Fibroblast of skin of scalp (primary cell): ENCODE measurements at places on chromosomes 13 and 19.

DNA sequence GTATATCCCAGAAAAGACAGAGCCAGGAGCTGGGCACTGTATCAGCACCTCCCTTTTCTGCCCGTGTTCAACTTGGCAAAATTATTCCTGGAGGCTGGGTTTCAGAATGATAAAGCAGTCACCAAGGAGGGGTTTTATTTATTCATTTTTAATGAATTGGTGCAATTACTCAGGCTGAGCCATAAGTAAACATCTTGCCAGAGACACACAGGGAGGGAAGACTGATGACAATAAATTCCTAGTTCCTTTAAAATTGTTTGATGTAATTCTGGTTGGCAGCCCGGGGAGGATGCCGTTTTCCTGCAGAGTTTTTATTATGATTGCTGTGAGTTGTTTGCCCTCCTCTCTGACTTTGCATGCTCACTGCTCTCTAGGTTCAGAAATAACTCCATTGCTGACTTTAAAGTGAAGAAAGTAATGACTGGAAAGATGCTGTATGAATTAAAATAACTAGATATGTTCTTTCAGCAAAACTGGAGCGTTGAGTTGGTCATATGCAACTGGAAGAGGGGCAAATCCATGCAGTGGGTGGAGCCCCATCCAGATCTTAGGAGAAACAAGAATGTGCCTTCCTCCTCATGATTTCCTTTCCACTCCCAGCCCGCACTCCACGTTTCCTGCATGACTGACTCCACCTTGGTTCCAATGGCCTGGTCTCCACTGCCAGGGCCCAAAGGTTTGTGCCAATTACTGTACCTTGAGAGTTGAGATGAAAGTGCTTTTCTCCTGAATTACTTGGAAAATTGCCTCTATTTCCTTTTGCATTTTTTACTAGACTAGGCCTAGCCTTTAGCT is 182.1 kb downstream of the RFC3 start:
- no peak for DNase-seq

DNA sequence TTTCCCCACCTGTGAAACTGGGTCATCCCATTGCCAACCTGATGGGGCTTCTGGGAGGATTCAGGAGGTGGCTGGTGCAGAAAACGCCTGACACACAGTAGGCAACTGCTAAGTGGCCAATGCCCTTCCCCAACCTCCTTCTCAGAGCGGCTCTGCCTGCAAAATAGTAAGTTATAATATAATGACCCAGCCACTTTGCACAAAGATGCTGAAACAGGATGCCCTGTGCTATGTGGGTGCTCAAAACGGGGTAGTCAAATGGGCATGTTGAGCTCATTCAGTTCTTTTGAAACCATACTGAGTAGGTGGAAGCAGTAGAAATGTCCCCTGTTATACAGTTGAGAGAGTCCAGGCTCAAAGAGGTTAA is 507 bp downstream of the MARCHF2 start:
- DNase-seq, result no peak

DNA sequence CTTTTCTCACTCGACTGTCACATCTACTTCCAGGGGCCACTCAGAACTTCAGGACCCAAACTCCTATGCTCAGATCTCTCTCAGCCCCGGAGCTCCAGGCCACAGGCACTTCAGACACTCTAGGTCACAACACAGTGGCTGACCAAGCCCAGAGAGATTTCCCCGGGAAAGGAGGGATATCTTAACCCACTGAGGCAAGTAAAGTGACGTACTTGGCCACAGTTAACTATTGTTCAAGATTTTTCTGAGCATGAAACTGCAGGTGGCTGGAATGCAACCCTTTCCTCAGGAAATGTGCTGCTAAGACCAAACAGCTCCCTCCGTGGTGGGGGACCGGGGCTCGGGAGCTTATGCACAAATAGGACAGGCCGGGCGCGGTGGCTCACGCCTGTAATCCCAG is 23.9 kb downstream of the OPA3 start:
- DNase-seq, result no peak

DNA sequence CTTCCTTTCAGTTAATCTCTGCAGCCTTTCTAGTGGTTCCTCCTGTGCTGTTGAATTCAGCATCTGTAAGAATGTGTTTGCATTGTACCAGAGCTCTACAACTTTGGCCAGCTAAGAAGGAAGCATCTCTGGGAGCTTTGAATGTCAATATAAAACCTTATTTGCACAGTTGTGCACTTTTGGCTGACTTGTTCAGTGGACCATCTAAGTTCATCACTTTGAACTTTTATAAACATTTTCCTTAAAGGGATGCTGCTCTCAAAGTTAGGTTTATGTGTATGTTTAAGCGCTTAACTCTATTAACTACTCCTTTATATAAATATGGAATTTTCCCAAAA is 15.6 kb downstream of the POLR1D start:
- no peak for DNase-seq

- DNase-seq, result no peak
Measured at GRCh38 chr19:5600797-5601196, 21.8 kb downstream of the SAFB2 start.

- peak; percentile 91 for DNase-seq
Measured at GRCh38 chr13:30569901-30570576, 47.7 kb upstream of the USPL1 start.

- no peak for DNase-seq
Measured at GRCh38 chr13:47832458-47832972, 168.6 kb downstream of the SUCLA2 start.

DNA sequence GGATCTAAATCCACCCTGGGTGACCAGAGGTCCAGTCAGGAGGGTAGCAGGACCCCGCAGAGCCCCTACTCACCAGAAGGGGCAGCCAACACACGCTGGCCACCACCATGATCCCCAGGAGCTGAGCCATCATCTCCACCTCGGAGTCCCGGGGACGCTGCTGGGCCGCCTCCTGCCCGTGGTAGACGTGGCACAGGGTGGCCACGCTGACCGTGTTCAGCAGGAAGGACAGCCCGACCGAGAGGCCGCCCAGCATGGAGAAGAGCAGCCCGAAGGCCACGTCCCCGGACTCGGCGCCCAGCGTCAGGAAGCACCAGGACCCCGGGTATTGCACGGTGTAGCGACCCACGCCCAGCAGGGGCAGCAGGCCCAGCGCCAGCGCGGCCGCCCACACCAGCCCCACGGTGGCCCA is 6.9 kb downstream of the TBXA2R start:
- DNase-seq, result no peak

- DNase-seq, result peak; percentile 81
Measured at GRCh38 chr13:46655377-46656180, 102.6 kb downstream of the LRCH1 start.

DNA sequence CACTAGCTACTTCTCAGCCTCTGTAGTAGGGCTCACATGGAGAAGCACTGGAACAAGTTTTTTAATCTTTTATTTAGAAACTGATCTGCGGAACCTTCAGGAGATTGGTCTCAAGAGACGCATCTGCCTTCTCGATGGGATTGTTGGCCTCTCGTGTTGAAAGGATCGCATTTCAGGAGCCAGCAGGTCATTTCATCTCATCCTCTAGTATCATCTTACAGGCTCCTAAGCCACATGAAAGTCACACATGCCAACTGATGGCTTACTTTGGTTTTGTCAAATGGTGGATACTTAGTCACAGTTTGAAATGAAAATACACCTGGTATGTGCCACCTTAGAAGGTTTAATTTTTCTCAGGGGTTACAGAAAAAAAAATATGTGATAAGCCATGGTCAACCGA is 1703.6 kb downstream of the EFNB2 start:
- no peak for DNase-seq
